ENCODE measurements at places on chromosomes 6 and 20.

- DNase-seq = no peak
Observed at GRCh38 chr6:155162682-155163081, 101.1 kb upstream of the CLDN20 start.

DNA sequence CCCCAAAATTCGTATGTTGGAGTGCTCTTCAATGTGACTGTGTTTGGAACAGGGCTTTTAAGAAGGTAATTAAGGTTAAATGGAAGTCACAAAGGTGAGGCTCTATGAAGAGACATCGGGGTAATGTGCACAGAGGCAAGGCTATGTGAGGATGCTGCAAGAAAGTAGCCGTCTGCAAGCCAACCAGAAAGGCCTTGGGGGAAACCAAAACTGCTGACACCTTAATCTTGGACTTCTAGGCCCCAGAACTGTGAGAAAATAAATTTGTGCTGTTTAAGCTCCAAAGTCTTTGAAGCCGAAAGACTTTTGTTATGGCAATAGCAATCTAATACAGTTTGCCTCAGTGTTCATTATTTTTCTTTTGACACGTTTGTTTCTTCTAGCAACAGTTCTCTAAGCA lies 2.4 kb upstream of the IRAK1BP1 start:
- no peak for DNase-seq

DNA sequence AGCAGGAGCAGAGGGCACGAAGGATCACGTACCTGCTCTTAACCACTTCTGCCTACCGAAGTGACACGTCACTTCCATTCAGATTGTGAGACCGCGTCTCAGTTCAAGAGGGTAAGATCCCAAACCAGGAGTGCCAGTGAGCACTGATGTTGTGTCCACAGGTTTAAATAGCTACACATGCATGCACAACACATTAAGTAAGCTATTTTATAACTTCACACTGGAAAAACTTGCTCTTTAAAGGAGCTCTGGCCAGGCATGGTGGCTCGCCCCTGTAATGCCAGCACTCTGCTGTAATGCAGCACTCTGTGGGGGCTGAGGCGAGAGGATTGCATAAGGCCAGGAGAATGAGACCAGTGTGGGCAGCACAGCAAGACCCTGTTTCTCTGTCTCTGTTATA lies 21.1 kb downstream of the ABHD12 start:
- DNase-seq = no peak

- DNase-seq = no peak
Observed at GRCh38 chr6:105482227-105482844, 79.5 kb upstream of the PREP start.

Data from stimulated activated CD4-positive, alpha-beta T cell treated with anti-CD3 and anti-CD28 coated beads, Interleukin-4, amount 100 ng/mL, for 1 hour (primary cell).